ENCODE measurements at places on chromosomes 4 and X.

DNA sequence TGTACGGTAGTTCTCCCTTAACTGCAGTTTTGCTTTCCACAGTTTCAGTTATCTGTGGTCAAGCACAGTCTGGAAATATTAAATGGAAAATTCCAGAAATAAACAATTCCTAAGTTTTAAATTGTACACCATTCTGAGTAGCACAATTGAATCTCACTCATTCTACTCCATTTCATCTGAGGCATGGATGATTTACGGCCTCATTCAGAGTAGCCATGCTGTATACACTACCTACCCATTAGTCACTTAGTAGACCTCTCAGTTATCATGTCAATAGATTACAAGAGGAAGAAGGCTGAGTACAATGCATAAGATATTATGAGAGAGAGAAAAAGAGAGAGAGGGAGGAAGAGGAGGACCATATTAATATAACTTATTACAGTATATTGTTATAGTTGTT, 77.5 kb downstream of the ENOX2 start:
- DNase-seq, result no peak

DNA sequence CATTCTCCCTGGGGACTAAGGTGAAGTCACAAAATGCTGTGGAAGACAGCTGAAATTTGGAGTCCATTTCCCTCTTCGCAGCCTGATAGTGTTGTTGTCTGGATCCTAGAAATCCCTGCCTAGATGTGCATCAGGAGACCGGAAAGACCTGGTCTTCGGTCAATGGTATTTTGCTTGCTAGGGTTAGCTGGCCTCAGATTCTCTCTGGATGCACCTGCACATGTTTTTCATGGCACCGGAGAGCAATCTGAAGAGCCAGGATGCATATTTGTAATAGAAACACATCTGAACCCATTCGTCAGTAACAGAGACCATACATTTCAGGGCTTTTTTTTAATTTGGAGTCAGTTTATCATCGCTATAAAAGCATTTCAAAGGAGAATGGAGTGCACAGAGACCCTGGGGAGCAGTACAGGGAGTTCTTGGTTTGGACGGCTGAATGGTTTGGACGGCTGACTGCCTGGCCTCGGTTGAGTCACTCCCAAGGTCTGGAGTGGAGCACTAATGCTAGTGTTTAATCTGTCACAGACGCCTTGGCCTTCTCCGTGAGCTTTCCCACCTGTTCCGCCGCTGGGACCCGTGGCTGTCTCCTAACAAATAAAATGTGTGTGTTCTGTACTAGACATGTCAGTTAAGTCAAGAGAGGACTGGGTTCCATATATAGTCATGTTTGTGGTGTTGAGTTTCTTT, 7.5 kb upstream of the PDLIM3 start:
- DNase-seq, result no peak

DNA sequence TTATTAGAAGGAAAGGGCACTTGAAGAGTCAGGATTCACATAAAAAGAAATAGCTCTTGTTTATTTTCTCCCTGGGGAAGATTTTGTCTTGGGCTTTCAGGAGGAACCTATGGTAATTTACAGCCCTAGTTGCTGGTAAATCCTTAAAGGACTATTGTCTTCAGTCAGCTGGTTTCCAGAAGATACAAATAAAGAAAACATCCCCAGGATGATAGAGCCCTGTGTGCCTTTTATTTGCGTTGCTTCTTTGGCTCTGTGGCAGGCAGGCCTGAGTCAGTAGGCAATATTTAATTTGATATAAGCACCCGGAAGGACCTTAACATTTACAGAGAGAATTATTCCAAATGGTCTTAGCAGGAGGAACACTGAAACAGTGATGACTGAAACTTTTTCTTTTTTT, 131.0 kb upstream of the SLC34A2 start:
- DNase-seq, result no peak

GRCh38 chrX:70481471-70482270, 37.0 kb downstream of the DLG3 start:
- DNase-seq, result no peak

DNA sequence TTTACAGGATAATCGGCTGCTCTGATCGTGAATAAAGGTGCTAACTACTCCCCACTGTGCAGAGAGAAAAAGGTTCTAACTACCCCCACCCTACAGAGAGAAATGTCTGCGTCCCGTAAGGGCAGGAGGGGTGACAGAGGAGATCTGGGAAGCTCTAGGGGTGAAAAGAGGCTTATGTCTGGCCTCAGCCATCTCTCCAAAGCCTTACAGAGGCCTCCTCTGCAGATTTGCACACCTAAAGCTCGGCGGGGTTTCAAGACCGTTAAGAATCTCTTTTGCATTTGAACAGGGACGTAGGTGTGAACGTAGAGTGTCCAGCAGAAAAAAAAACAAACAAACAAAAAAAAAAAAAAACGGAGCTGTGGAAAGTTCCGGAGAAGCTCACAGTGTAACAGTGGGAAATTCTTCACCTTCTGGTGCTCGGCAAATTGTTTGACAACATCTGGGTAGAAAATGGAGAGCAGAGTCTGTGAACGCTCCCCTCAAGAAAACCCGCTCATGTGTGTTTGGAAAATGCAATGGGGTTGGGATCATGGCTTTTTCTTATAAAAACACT, 161.0 kb downstream of the SHOX start:
- no peak for DNase-seq

- DNase-seq, result no peak
These were observed 64.2 kb downstream of the SHOX start for GRCh38 chrX:694800-695199.

GRCh38 chr4:170591076-170591475, 501.3 kb upstream of the AADAT start:
- DNase-seq, result no peak

DNA sequence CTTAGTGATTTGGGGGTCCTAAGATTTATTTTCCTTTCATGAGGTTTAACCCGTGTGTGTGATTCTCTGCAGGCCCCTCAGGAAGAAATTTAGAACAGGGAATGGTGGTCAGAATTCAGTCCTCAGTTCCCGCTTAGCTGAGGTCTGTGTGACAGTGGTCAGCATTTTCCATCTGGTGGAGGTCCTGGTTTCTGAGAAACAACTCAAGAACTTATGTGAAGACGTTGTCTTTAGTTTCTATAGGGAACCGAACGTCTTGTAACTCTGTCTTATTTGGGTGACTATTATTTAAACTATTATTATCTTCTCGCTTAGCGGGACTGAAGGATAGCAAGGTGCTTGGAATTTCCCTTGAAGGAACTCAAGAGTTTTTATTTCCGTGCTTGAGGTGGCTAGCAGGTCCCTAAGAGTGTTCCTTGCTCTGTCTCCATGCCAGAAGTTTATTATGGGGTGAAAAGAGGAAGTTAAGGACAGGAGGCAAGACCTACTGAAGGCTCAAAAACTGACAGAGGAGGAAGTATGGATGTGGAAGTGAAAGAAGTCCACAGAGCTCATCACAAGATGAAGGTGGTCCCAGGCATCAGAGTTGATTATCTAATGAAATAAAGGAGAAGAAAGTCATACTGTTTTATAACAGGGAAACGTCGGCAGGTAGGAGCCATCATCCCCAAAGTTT, 9.4 kb downstream of the MGST2 start:
- peak; percentile 3 for DNase-seq

GRCh38 chr4:189837471-189837870, 103.2 kb upstream of the FRG1 start:
- DNase-seq, result no peak

DNA sequence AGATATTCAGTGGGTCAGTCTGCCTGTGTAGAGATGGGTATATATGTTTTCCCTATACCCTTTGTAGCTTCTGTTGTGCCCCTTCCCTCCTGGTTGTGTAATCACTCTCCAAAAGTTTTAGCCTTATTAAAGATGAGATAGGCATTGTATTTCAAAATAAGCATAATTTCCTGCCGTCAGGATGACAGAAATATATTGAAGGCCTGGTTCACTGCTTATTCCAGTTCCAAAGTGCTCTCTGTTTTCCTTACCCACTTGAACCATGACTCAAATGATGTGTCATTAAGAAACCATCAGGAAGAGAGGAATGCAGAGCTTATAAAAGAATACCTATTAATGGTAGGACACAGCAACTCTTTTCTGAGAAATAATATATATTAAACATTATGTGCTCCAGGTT, 178.5 kb downstream of the GABRB1 start:
- no peak for DNase-seq

DNA sequence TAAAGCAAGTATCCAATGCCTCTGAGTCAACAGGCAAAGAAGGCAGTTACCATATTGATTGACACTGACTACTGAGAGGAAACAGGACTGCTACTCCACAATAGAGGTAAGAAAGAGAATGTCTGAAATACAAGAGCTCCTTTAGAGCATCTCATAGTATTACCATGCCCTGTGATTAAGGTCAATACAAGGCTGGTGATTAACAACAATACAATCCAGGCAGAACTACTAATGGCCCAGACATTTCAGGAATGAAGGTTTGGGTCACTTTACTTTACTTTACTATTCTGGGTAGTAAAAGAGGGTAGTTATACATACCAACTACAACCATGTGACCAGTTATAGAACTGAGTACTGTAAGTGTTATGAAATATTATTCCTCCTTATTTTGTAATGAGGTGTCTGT, 44.5 kb downstream of the BRWD3 start:
- no peak for DNase-seq

GRCh38 chrX:138938003-138938402, 226.5 kb upstream of the FGF13 start:
- DNase-seq, result no peak

- DNase-seq, result no peak
These were observed 92.3 kb downstream of the GC start for GRCh38 chr4:71691416-71692073.

DNA sequence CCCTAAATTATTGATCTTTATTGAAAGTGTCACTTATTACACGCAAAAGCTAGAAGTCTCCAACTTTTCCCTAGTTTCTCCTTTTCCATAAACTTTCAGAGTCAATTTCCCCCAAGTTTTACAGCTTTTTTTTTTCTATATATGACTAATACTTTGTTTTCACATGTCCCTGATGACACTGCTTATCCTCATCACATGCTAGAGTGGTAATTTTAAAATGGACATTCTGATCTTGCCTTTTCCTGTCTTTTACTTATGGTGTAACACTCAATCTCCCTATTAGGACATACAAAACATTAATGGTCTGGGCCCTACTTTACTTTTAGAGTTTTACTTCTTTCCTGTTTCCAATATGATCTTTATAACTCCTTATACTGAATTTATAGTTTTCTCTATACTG, 112.6 kb downstream of the ANK2 start:
- no peak for DNase-seq

DNA sequence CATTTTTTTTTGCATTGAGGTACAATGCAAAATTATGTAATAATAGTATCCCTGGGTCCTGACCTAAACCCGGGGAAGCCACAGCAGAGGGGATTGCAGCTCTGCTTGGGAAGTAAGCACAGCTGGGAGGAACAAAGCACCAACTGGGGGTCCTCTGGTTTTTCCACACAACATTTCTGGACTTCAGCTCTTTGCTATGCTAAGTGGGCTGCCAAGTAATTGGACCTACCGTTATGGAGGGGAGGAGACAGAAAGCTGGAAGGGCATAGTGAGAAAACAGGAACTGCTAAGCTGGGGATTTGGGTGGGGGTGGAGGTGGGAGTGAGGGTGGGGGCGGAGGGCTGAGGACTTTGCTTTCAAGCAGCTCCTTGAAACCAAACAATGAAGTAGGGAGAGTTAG, 183.3 kb downstream of the ZIC3 start:
- no peak for DNase-seq

DNA sequence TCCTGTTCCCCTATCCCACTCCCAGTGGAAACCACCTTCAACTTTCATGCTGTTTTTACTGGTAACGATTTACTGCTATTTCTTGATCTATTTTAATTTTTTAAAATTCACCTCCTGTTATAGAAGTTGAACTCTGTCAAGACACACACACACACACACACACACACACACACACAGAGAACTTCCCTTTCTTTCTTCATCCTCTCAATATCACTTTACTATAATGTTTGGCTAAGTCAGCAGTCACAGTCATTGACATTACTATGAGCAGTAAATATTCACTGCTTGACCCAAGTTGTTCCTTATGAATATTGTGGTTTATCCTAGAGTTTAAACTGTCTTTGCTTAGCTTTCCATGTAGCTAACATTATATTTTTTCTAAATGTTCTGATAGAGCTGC, 24.0 kb upstream of the SGMS2 start:
- no peak for DNase-seq

DNA sequence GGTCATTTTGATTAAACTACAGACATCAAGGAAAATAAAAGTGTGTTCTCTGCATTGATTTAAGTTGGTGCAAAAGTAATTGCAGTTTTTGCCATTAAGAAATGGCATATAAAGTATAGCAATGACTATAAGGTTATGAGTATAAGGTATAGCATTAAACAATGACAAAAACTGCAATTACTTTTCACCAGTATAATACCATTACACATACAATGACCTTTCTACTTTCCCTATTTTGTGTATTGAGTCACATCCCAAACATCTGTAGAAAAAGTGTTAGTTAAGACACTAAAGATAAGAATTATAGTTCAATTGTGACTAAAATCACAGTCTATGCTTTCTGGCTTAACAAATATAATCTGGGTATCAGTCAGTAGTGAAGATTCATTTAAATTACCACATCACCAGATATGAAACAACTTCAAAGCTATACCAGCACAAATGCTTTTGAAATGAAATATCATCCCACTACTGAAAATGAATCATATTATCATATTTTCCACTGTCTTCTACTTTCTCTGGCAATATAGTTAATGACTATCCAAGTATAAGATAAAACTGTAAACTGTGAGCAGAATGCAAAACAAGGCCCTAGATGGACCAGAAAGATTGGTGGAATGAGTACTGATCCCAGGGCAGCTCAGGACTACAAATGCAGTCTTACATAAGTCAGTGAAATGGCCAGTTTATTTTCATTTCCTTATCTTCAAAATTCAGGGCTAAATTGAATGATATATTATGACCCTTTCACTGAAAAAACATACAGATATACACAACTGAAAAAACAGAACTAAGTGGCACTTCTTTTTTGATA, 241.1 kb downstream of the ANTXR2 start:
- no peak for DNase-seq

GRCh38 chrX:103211012-103211715, 3.7 kb upstream of the BEX4 start:
- DNase-seq, result peak; percentile 52

GRCh38 chrX:149495573-149496071, 9.5 kb downstream of the IDS start:
- DNase-seq, result no peak

DNA sequence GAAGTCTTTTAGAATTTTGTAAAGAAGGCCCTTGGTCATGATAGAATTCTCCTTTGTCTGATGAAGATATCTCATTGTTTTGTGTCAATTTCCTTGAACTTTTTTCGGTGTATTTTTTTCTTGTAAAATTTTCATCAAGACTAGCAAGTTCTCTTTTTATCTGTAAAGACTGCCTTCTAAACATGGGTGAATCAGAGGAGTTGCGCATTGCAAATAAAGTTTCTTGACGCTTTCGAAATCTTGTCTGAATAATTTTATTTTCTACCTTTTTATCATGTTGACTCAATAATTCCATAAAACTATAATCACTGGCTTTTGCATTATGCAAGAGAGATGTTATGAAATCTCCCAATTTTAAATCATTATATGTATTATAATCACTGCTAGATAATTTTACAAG, 66.2 kb downstream of the NCAPG start:
- no peak for DNase-seq
